ENCODE measurements at places on chromosomes 2 and 18. TPM values are rescaled to one million over a fixed set of nuclear protein-coding genes. Genes with fewer than 3 reads are reported as not detected.
A peak's percentile ranks its signal among the peaks of the same experiment; 100 is the strongest.

Gene PROKR1
- not detected for total RNA-seq

Gene SCG2
- 3.8 TPM for total RNA-seq

Gene LRP2
- 34.6 TPM for total RNA-seq

Gene POTEE
- total RNA-seq = 0.16 TPM

Gene SYT4
- not detected for total RNA-seq

Gene FKBP7
- 12.9 TPM for total RNA-seq

Gene PPP1R1C
- total RNA-seq = 0.79 TPM

Gene KCNE4
- total RNA-seq = 2.4 TPM

Gene SCN3A
- 0.35 TPM for total RNA-seq

DNA sequence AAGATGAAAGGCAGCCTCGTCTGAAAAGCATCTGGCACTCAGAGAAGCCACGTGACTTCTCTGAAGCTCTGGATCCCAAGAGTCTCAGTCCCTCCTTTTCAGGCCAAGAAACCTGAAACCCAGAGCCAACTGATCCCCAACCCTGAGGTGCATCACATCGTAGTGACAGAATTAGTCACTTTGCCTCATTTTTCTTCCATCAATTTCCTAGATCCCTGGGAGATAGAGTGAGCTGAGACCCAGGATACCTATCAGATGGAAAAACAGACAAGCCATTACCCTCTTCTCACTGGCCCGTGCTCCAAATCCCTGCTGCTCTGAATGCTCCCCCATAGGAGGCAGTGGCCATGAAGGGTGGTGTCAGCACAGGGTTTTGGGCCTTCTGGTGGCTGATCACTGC lies 113.1 kb downstream of the ALK start:
- H3K4me3 ChIP-seq = no peak overlapping the region
- no peak overlapping the region for H3K27ac ChIP-seq
- no peaks in the 10 kb centered on the region for H3K4me1 ChIP-seq
- DNase-seq = no peak

- no peaks in the 10 kb centered on the region for H3K36me3 ChIP-seq
- no peak for DNase-seq
- no peaks in the 10 kb centered on the region for H3K4me1 ChIP-seq
- H3K4me3 ChIP-seq = no peak overlapping the region
- no peak overlapping the region for H3K27ac ChIP-seq
- H3K27me3 ChIP-seq = no peaks in the 10 kb centered on the region
Measured at GRCh38 chr2:1807167-1807566, 62.9 kb upstream of the PXDN start.

DNA sequence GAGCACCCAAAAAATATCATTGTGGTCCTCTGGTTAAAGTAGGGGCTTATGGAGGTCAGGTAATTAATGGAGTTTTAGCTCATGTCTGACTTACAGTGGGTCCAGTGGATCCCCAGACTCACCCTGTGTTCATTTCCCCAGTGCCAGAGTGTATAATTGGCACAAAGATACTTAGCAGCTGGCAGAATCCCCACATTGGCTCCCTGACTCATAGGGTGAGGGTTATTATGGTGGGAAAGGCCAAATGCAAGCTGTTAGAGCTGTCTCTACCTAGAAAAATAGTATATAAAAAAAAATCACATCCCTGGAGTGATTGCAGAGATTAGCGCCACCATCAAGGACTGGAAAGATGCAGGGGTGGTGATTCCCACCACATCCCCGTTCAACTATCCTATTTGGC lies 1067.6 kb upstream of the ACVR2A start:
- DNase-seq = no peak
- H3K27ac ChIP-seq = no peak overlapping the region
- no peaks in the 10 kb centered on the region for H3K27me3 ChIP-seq
- no peaks in the 10 kb centered on the region for H3K36me3 ChIP-seq
- no peaks in the 10 kb centered on the region for H3K4me1 ChIP-seq
- H3K4me3 ChIP-seq = no peak overlapping the region

GRCh38 chr2:64222351-64222750 lies 78.1 kb upstream of the PELI1 start:
- peaks cover 55% of the 10 kb centered on the region for H3K4me1 ChIP-seq
- no peaks in the 10 kb centered on the region for H3K27me3 ChIP-seq
- H3K4me3 ChIP-seq = no peak overlapping the region
- no peak overlapping the region for H3K27ac ChIP-seq
- H3K36me3 ChIP-seq = no peaks in the 10 kb centered on the region

DNA sequence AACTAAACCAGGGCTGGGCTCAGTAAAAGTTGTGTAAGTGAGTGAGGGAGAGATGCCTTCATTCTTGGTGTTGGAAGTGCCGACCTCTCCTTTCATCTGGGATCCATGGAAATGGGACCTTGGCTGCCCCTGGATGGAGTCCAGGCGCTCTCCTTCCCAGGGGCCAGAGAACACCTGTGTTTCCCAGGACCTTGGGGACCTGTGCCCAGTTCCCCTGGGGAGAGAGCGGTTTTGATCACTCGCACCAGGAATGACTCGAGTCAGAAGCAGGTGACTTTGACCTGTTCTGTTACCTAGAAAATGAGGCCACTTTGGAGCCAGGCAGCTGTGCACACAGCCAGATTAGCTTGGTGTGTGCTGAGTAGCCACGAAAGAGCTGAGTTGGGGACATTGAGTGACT lies 97.3 kb downstream of the SH3BP4 start:
- H3K27me3 ChIP-seq = no peaks in the 10 kb centered on the region
- H3K27ac ChIP-seq = no peak overlapping the region
- no peak for DNase-seq
- H3K36me3 ChIP-seq = peaks cover 10% of the 10 kb centered on the region

DNA sequence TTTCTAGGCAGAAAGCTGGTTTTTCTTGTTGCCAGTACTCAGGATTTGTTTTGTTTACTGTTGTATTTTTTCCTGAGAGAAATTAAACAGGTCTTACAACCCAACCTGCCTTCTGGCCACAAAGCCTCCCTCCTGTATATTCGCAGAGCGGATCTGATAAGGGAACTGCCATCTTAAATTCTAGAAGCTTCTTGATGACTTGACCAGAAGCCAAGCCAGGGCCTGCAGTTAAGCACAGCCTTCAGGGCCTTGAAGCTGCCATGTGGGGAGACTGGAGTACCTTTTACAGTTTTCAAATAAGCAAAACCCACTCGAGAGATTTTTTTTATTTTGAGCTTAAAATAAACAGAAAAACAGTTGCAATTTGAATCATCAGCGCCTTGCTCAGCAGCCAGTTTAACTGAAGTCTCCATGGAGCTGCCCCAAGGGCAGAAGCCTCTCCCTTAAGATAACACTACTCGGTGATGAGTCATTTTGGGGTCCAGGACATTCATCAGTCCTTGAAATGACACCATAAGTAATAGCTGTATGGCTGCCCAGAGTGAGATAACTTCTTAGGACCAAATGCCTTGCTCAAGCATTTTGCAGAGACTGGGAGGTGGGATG lies 51.5 kb upstream of the PHLPP1 start:
- DNase-seq = peak; percentile 1
- H3K27me3 ChIP-seq = no peaks in the 10 kb centered on the region
- no peak overlapping the region for H3K27ac ChIP-seq
- no peak overlapping the region for H3K4me3 ChIP-seq
- H3K36me3 ChIP-seq = no peaks in the 10 kb centered on the region

DNA sequence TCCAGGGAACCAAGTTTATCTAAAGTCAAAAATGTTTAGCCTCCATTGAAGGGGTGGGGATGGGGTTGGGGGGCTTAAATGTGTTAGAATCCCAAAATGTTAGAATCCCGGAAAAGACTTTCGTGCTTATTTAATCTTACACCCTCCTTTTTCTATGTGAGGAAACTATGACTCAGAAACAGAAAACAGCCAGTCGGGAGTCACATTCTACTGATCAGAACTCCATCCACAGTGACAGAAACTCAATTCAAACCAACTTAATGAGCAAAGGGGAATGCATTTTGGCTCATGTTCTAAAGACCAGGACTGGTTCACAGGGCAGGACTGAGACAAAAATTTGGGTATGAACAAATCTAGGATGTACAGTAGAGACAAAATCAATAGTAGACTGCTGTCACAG lies 31.9 kb upstream of the AFTPH start:
- peaks cover 20% of the 10 kb centered on the region for H3K4me1 ChIP-seq
- H3K4me3 ChIP-seq = no peak overlapping the region
- DNase-seq = no peak
- H3K36me3 ChIP-seq = no peaks in the 10 kb centered on the region

- peaks cover 11% of the 10 kb centered on the region for H3K4me1 ChIP-seq
- H3K27ac ChIP-seq = no peak overlapping the region
- H3K4me3 ChIP-seq = no peak overlapping the region
- H3K27me3 ChIP-seq = no peaks in the 10 kb centered on the region
- no peak for DNase-seq
Measured at GRCh38 chr2:144254342-144255235, 265.3 kb downstream of the ZEB2 start.

- DNase-seq = no peak
- H3K4me1 ChIP-seq = peaks cover 54% of the 10 kb centered on the region
- H3K27ac ChIP-seq = peak overlapping the region; percentile 91
- peak overlapping the region; percentile 57 for H3K4me3 ChIP-seq
Measured at GRCh38 chr2:226798422-226799210, 1.0 kb downstream of the IRS1 start.

- no peaks in the 10 kb centered on the region for H3K27me3 ChIP-seq
- peak overlapping the region; percentile 50 for H3K27ac ChIP-seq
- peaks cover 12% of the 10 kb centered on the region for H3K4me1 ChIP-seq
- H3K36me3 ChIP-seq = no peaks in the 10 kb centered on the region
Measured at GRCh38 chr2:102099536-102100298, 42.8 kb upstream of the IL1R1 start.

DNA sequence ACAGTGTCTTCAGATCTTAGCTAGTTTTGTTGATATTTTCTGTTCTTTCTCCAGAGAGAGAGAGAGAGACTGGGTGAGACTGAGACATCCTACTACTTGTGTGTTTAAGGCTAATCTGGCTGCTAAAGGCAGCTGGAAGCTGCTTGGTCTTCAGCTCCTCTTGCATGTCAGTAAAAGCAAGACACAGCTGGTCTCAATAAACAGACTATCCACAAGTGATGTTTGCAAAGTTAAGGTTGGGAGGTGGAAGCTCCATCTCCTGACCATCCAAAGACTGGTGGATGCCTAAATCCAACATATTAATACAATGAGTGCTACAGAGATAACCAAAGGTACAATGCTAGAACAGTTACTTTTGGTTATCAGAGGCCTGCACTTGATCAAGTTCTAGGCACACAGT lies 17.8 kb downstream of the ERFE start:
- no peaks in the 10 kb centered on the region for H3K27me3 ChIP-seq
- H3K36me3 ChIP-seq = peaks cover 96% of the 10 kb centered on the region
- H3K4me1 ChIP-seq = no peaks in the 10 kb centered on the region
- no peak overlapping the region for H3K27ac ChIP-seq

GRCh38 chr2:133135035-133135654 lies 433.1 kb downstream of the NCKAP5 start:
- no peak overlapping the region for H3K4me3 ChIP-seq
- H3K27me3 ChIP-seq = no peaks in the 10 kb centered on the region
- DNase-seq = no peak
- no peaks in the 10 kb centered on the region for H3K4me1 ChIP-seq

DNA sequence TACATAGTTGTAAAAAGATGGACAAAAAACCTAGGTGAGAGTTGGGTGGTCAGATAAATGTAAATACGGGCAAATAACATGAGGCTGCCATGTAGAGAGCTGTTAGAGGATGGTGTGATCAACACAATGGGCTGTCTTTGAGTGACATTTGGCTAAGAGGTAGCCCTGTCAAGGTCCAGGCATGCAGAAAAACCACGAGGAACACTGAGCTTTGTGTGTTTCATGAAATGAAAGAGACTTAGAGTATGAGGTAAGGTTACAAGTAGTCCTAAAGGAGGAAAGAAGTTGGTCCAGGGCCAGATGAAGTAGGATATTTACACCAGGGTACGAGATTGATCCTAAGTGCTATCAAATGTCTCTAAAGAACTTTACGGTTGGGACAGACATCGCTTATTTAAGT lies 160.9 kb downstream of the RDH14 start:
- no peak for DNase-seq
- no peaks in the 10 kb centered on the region for H3K36me3 ChIP-seq
- no peak overlapping the region for H3K4me3 ChIP-seq
- no peaks in the 10 kb centered on the region for H3K27me3 ChIP-seq
- no peak overlapping the region for H3K27ac ChIP-seq
- no peaks in the 10 kb centered on the region for H3K4me1 ChIP-seq

GRCh38 chr18:35577045-35577848 lies 4.3 kb upstream of the GALNT1 start:
- H3K4me3 ChIP-seq = no peak overlapping the region
- no peak for DNase-seq
- peaks cover 9% of the 10 kb centered on the region for H3K4me1 ChIP-seq
- no peak overlapping the region for H3K27ac ChIP-seq
- H3K27me3 ChIP-seq = no peaks in the 10 kb centered on the region

- H3K4me3 ChIP-seq = no peak overlapping the region
- H3K36me3 ChIP-seq = no peaks in the 10 kb centered on the region
- H3K4me1 ChIP-seq = peaks cover 33% of the 10 kb centered on the region
- H3K27me3 ChIP-seq = no peaks in the 10 kb centered on the region
- H3K27ac ChIP-seq = peak overlapping the region; percentile 50
- DNase-seq = peak; percentile 34
Measured at GRCh38 chr2:119387381-119388129, 20.8 kb downstream of the DBI start.

DNA sequence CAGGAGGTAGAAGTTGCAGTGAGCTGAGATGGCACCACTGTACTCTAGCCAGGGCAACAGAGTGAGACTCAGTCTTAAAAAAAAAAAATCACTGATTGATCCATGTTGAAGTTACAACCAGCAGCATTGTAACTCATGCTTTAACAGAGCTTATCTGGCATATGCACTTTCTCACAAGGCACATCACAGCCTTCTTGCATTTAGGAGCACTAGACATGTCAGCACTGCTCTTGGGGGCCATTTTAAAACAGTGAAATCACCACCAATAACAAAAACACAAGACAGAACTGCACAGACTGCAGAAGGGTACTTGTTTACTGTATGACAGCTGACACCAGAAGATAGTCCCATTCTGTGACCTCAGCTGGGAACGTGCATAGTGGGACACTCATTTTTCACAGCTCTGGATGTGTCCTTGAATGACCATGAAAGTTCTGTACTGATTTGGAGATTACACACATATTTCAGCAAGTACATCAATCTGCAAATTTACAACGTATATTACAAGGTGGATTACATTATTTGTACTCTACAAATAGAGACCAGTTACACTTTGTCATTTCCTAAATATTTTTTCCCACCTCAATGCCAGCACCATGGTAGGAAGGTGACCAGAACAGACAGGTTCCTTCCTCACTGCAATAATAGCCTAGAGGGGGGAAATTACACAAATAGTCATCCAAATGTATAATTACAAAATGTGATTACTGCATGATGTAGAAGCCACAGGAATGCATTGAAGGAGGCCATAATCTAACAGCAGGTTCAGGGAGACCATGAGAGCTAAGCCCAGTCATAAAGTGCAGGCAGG lies 35.1 kb downstream of the CCBE1 start:
- no peak overlapping the region for H3K27ac ChIP-seq
- no peak overlapping the region for H3K4me3 ChIP-seq
- H3K27me3 ChIP-seq = no peaks in the 10 kb centered on the region
- no peak for DNase-seq

DNA sequence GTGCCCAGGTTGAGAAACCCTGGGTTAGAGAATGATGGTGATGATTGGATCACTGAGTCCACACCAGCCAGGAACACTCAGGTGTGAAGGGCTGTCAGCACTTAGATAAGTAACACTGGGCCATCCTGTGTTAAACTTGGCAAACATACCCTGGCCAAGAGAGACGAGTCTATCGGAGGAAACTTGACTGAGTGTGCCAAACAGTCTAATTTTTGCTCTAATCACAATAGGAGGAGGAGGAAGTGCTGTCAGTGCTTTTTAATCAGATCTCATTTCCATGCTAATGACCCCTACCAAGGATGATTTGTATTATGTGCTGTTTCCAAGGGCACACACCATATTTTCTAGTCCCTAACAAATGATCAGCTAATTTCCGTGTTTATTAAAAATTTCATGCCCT lies 63.8 kb upstream of the SEC11C start:
- no peaks in the 10 kb centered on the region for H3K36me3 ChIP-seq
- DNase-seq = peak; percentile 7
- no peaks in the 10 kb centered on the region for H3K4me1 ChIP-seq
- no peak overlapping the region for H3K27ac ChIP-seq

Data from left lung (tissue), 14 donors.